Fibroblast of the aortic adventitia (primary cell): ENCODE measurements at places on chromosomes 4 and X. TPM values are rescaled to one million over a fixed set of nuclear protein-coding genes. Genes with fewer than 3 reads are reported as not detected.

- peak; percentile 41 for DNase-seq
Measured at GRCh38 chr4:166941629-166942028, 292.7 kb downstream of the SPOCK3 start.

DNA sequence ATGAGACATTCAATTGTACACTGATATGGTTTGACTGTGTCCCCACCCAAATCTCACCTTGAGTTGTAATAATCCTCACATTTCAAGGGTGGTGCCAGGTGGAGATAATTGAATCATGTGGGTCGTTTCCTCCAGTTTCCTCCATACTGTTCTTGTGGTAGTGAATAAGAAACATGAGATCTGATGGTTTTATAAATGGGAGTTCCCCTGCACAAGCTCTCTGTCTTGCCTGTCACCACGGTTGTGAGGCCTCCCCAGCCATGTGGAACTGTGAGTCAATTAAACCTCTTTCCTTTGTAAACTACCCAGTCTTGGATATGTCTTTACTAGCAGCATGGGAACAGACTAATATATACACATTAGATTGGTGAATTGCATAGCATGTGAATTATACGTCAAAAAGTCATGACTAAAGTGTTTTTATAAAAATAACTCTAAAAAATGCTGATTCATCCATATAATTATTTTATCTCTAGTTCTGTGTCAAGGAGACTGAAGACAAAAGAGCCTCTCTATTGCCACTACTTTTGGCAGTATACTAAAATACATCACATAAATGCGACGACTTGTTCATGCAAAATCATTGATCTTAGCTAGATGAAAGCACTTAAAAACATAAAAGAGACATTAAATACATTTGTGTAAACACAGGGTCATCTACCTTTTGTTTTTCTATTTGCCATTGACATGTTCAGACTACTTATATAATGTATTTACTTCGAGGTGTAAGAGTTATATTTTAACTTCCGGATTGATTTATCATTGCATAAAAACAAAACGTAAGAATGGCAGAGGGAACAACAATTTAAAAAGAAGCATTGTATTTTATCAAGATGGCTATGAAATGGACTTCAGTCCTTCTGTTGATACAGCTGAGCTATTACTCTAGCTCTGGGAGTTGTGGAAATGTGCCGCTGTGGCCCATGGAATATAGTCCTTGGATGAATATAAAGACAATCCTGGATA, 50.1 kb downstream of the YTHDC1 start:
- no peak for DNase-seq

- peak; percentile 41 for DNase-seq
Measured at GRCh38 chrX:148947399-148947975, 447.1 kb downstream of the AFF2 start.

- DNase-seq, result no peak
Measured at GRCh38 chr4:28788929-28789490, 1928.4 kb downstream of the STIM2 start.

GRCh38 chrX:129525162-129525561, 1.9 kb upstream of the SMARCA1 start:
- DNase-seq, result no peak

DNA sequence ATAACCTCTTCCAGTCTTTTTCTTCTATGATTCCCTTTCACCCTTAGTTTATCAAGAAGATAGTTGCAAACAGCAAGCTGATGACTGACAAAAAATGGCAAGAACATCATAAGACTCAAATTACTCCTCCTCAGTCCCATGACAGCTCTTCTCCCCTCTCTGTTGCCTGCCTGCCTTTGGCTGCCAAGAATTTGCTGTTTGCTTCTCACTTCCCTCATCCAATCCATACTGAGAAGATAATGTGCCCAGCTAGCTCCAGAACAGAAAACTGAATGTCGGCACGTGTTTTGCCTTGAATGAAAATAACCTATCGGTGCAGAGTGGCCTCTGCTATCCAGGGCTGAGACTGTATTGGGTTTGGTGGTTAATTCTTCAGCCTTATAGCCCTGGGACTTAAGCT, 192.1 kb downstream of the PPARGC1A start:
- DNase-seq, result no peak

DNA sequence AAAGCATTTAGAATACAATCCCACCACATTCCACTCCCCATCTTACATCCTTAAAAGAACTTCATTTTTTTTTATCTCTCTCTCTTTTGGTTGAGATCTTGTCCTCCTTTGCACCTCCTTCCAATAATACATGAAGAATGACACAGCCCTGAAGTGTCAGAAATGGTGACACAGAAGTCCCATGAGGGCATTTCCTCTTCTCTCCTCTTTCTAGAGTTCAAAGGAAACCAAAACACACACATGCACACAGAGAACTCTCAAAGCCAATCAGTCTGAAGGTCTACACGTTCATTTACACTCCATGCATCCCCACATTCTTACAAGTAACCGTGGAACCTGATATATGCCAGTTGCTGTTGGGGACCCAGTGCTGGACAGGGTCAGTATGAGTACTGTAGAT, 450.7 kb downstream of the HNRNPD start:
- no peak for DNase-seq

DNA sequence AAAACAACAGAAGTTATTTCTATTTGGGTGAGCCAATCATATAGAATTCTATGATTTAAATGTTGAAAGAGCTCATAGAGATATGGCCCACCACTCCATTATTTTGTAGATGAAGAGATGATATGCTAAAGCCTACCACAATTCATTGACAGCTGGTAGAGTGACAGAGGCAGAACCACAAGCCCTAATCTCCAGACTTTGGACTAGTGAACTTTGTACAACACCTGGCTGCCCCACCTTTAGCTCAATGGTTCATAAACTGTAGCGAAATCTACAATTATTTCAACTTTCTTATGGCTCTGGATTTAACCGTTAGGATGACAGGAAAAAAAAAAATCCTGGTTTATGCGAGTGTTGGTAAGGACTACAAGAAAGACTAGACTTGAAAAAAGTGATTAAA, 50.9 kb downstream of the PRKG2 start:
- no peak for DNase-seq

- peak; percentile 45 for DNase-seq
Measured at GRCh38 chrX:72526534-72527508, 45.8 kb downstream of the HDAC8 start.

DNA sequence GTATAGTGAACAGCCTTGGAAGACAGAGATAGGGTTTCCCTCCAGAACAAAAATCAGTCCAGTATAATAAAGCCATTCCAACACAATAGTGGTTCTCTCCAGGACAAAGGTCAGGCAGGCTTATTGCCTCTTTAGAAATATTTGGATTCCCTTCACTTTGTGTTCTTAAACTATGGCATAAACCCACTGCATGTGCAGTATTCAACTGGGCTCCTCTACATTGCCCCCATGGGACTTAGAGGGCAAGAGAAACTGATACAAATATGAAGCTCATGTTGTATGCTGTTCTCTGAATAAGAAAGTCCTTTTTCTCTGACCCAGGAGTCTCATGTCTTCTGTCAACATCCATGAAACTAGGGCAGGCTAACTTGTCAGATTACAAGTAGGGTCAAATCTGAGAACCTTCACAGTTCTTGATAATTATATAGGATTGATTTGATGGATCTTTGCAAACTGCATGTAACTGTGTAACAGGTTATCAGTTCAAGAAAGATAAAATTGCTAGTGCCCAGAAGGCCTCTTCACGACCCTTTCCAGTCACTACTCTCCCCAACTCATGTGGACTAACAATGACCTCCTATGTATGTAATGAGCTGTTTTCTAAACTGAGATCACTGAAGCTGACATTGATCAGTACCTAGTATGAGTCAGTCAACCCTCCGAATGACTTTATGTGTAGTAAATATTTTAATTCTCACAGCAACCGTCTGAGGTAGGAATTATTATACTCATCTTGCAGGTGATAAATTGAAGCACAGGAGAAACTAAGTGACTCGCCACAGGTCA, 31.9 kb upstream of the FAM9C start:
- no peak for DNase-seq

DNA sequence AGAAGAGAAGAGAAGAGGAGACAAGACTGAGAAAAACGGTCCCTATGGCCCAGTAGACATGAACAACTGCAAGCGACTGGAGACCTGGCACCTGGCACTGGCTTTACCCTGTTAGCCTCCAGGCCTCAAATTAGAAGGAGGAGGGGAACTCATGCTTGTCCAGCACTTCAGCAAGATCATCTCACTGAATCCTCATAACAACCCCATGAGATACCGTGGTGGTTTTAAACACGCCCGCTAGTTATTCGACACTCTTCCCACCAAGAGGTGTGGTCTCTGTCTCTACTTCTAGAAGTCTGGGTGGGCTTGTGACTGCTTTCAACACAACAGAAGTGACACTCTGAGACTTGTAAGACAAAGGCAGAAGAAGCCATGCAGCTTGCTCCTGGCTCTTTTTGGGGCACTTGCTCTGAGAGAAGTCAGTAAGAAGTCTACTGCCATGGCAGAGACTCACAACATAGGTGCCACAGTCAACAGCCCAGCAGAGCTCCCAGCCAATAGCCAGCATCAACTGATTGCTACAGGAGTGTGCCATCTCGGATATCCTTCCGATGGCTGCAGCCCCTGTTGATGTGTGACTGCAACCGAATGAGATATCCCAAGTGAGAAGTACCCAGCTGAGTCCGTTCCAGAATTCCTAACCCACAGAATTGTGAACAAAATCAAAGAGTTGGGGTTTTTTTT, 34.0 kb upstream of the BCOR start:
- no peak for DNase-seq

DNA sequence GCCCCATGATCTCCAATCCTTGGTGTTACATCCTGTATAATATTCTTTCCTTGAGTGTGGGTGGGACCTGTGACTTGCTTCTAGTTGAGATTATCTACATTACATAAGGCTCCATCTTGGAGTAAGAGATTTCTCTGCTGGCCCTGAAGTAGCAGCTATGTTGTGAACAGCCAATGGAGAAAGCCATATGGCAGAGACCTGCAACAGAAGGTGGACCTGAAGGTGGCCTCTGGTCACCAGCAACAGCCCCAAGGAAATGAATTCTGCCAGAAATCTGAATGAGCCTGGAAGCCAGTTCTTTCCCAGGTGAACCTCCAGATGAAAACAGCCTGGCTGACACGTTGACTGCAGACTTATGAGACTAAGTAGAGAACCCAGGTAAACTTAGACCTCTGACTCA, 2.3 kb upstream of the INTS6L start:
- no peak for DNase-seq

DNA sequence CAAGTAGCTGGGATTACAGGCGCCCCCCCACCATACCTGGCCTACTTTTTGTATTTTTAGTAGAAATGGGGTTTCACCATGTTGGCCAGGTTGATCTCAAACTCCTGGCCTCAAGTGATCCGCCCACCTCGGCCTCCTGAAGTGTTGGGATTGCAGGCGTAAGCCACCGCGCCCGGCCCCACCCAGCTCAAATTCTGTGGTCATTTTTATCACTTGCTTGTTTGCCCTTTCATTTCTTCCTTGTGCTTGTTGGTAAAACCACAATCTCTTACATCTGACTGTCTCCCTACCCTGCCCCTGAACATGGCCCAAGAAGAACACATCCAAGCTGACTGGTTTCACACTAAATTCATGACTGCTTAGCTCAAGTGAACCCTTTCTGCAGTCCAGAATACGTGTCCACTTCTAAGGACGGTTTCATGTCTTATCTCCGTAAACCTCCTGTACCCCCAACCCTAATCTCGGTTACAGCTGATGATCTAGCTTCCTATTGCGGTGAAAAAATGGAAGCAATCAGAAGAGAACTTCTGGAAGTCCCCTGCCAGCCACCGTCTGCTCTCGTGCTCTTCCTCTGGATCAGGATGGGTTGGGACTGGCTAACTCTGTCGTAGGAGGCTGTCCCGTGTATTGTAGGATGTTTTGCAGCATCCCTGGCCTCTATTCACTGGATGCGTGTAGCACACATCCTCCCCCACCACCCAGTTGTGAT, 5.4 kb upstream of the RS1 start:
- DNase-seq, result no peak

DNA sequence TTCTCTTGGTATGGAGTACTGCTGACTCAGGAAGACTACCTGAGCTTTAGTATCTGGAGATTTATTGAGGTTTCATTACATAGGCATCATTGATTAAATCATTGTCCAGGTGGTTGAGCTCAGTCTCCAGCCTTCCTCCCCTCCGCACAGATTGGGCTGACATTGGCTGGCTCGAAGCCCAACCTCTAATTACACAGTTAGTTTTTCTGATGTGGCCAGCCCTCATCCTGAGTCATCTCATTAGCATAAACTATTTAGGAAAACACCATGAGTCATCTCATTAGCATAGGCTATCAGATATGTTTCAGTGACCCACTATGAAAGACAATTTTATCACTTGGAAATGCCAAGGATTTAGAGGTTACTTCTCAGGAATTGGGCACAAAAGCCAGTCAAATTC, 93.9 kb upstream of the ANKRD50 start:
- no peak for DNase-seq

DNA sequence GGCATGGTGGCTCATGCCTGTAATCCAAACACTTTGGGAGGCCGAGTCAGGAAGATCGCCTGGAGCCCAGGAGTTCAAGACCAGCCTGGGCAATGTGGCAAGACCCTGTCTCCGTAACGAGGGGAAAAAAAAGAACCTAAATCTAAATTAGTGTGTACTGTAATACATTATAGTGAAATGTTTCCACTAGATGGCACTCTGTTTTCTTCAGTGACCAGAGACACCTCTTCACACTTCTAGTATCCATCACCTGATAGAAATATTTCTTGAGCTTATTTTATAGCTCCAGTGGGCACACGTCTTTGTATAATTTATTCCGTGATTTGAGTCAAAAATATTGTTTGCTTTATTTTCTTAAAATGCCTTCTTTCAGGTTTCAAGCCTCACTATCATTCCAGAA, 600.9 kb upstream of the DIPK2B start:
- DNase-seq, result peak; percentile 60

VCX3A gene
- not detected in 2 replicates for total RNA-seq

NDUFB11 gene
- 45.5 and 94.4 TPM in 2 replicates for total RNA-seq

ABLIM2 gene
- under 0.01 TPM in 1 of 2 replicates, not detected in the other for total RNA-seq

CT55 gene
- total RNA-seq, result not detected in 2 replicates

HAND2 gene
- 31.3 TPM in 2 replicates for total RNA-seq

BEX1 gene
- total RNA-seq, result 0.36 TPM in 1 of 2 replicates, not detected in the other

GLRB gene
- 3.0 and 7.8 TPM in 2 replicates for total RNA-seq

TGIF2LX gene
- not detected in 2 replicates for total RNA-seq

TAB3 gene
- 13.2 and 19.5 TPM in 2 replicates for total RNA-seq

CSN1S1 gene
- total RNA-seq, result not detected in 2 replicates

TBC1D9 gene
- 12.8 and 28.7 TPM in 2 replicates for total RNA-seq

FAM47E gene
- 0.18 TPM in 1 of 2 replicates, not detected in the other for total RNA-seq
